ENCODE measurements at places on chromosomes 5 and 9.

GRCh38 chr9:131473891-131474290, 28.8 kb upstream of the POMT1 start:
- DNase-seq, result no peak

GRCh38 chr9:14730461-14730898, 7.9 kb upstream of the CER1 start:
- DNase-seq, result no peak

- no peak for DNase-seq
These were observed 120.9 kb upstream of the PITX1 start for GRCh38 chr5:135154961-135155360.

GRCh38 chr5:151315998-151316597, 12.5 kb upstream of the SLC36A3 start:
- DNase-seq, result peak; percentile 71

DNA sequence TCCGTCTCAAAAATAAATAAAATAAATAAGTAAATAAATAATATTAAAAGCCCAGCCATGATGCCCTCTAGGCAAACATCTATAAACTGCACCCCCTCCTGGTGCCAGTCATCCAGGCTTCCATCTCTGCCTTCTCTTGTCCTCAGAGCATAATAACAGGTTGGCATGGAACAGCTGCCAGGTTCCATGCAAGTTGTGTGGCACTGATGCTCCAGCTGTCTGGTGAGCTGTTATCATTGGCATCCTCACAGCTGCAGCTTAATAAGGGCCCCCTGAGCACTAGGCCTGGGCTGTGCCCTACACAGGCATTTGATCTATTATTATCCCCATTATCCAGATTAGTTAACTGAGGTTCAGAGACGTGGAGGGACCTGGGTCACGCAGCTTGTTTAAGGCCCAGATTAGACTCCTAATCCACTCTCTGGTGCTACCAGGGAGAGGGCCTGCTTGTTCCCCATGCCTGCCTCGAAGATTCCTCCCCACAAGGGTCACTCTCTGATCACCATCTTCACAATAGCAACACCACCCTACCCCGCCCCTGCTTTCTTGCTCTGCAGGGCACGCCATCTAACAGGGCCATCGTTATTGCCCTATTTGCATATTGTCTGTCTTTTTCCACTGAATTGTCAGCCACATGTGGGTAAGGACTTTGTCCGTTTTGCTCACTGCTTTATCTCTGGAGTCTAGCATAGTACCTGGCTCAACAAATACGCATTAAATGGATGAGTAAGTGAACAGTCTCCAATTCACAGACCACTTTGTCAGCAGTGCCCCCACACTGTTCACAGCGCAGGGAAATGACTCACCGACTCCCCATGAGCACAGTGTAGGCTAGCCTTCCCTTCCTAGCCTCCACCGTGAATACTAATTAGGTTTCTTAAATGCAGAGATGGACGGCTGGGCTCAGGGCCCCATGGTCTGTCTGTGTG, 1.5 kb upstream of the DNM1 start:
- DNase-seq, result no peak

GRCh38 chr5:98402130-98402529, 371.3 kb upstream of the RGMB start:
- no peak for DNase-seq

- DNase-seq, result no peak
These were observed 65.5 kb downstream of the CCNH start for GRCh38 chr5:87347272-87347671.

DNA sequence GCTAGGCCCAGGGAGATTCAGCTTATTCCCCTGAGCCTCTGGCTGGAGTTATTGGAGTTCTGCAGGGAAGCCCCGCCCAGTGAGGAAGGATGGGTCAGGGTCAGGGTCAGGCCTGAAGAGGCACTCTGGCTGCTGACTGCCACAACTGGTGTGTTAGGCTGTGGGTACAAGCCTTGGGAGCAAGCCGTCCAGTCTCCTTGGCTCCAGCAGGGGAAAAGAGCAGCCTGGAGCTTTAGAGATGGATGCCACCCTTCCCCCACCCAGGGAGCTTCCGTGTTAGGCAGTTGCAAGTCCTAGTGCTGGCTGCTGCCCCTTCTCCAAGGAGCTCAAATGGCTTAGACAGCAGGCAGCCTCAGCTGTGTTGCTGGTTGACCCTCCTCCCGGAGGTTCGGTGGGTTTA, 34.4 kb upstream of the TAF11L2 start:
- no peak for DNase-seq

DNA sequence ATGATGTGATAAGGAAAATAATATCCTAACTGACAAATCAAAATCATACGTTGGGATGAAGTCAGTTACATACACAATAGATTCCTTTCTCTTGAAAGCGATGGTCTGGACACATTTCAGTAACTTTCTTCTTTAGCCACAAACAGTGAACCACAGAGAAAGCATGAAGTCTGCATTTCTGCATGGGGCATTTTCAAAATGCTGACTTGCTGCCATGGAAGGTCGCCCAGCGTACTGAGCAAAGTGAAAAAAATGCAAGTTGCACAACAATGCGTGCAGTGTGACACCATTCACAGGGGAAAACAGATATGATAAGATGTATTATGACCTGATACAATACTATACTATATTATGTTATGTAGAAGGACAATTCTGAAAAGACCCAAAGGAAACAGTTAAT, 146.3 kb downstream of the SNX18 start:
- no peak for DNase-seq

DNA sequence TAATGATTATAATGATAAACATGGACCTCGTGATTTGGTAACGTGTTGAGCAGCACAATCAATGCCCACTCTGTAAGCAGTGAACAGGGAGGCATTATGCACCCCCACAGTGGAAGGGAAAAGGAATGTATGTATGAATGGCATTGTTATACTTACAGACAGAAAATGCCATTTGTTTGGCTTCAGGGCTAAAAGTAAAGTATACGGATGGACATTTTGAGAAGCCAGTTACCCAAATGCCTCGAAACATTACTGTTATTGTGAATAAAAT, 260.2 kb upstream of the PPP1R2B start:
- no peak for DNase-seq

GRCh38 chr5:127311349-127311748, 20.8 kb downstream of the MEGF10 start:
- no peak for DNase-seq

DNA sequence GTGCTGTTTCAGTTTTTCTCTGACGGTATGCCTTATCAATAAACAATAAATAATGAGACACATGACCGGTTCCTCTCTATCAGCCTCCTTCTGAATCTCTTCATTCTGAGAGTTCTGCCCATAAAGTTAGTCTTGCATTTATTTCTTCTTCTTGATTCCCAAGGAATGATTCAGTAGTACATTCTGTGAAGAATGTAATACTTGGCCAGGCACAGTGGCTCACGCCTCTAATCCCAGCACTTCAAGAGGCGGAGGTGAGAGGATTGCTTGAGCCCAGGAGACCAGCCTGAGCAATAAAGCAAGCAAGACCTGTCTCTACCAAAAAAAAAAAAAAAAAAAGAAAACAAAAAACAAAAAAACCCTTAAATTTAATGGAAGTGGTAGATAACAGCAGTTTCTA, 53.9 kb downstream of the PAM start:
- no peak for DNase-seq

DNA sequence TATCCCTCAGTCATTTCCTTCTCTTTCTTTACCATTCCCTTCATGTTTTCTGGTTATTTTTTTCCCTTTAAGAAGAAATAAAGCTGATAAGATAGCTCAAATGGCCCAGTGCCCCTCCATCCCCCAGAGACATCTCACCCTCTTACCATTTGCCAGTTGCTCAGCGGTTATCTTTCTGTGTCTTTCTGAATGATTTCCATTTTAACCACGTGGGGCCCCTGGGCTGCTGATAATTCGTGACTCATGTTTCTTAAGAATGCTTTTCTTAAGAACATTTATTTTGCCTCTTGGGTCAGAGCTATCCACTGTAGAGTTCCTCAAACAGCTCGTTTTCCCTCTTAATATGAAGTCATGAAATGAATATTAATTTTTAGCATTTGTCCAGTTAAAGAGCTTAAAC, 147.8 kb downstream of the MAST4 start:
- peak; percentile 12 for DNase-seq

DNA sequence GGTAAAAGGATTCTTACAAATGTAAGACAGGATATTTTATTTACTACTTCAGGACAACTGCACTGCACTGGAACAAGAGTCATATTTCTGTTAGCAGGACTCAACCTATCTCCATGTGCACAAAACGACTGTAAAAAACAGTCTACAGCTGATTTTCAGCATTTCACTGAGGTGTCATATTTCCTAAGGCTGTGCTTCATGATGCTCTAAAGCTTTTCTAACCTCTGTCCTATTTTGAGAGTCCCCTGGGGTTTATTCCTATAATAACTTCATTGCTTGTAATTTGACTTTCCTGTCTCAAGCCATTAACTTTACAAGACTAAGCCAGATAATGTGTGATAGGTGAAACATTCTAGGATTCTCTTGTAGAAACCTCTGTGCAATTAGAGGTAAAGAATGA, 472.3 kb downstream of the HINT1 start:
- no peak for DNase-seq

Measured in stimulated activated CD4-positive, alpha-beta T cell treated with anti-CD3 and anti-CD28 coated beads, Interleukin-15, amount 100 ng/mL, for 24 hours (primary cell).